ENCODE measurements at places on chromosomes 4 and X.

DNA sequence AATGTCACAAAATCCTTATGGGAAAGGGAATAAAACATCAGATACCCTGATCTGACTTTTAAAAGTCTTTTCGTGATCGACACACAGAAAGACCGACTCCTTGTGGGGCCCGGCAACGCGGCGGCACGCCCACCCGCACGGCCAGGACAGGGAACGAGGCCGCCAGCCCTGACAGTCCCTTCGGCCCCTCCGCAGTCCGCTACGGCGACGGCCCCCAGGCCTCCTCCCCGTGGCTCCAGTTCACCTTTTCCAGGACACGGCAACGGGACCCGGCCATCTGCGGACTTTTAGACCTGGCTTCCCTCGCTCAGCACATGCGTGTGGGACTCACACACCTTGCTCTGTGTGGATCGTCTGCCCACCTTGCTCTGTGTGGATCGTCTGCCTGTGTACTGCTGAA is 33.6 kb upstream of the GTPBP6 start:
- no peaks in the 10 kb centered on the region for H3K27me3 ChIP-seq
- H3K4me3 ChIP-seq, result no peak overlapping the region
- peaks cover 14% of the 10 kb centered on the region for H3K36me3 ChIP-seq
- H3K4me1 ChIP-seq, result peaks cover 15% of the 10 kb centered on the region

GRCh38 chr4:73619346-73619745 is 890 bp downstream of the RASSF6 start:
- no peak overlapping the region for H3K27ac ChIP-seq
- no peak overlapping the region for H3K4me3 ChIP-seq
- H3K27me3 ChIP-seq, result peaks cover 14% of the 10 kb centered on the region
- H3K36me3 ChIP-seq, result no peaks in the 10 kb centered on the region
- H3K4me1 ChIP-seq, result peaks cover 7% of the 10 kb centered on the region

- H3K36me3 ChIP-seq, result no peaks in the 10 kb centered on the region
- H3K27me3 ChIP-seq, result peaks cover 2% of the 10 kb centered on the region
- no peak for DNase-seq
- H3K4me1 ChIP-seq, result no peaks in the 10 kb centered on the region
- H3K27ac ChIP-seq, result no peak overlapping the region
Measured at GRCh38 chrX:57528670-57529255, 63.0 kb upstream of the ZXDB start.

DNA sequence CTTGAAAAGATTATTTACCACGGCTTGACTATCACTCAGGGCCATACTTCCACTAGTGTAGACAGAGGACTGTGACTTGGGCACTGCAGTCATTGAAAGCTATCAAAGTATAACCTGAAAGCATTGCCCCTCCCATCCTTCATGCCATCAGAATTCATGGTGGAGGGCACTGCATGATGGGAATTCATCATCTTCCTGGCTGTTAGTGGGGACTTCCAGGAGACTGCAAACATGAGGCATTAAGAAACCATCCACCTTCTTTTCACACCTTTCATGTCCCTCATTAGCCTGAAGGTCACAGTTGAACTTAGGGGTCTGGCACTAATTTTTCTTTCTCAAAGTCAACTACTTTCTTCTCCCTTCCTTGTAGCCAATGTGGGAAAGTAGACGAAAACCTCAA is 25.8 kb downstream of the VSIG4 start:
- H3K4me1 ChIP-seq, result peaks cover 77% of the 10 kb centered on the region
- DNase-seq, result no peak
- H3K4me3 ChIP-seq, result no peak overlapping the region
- H3K36me3 ChIP-seq, result peaks cover 11% of the 10 kb centered on the region
- H3K27ac ChIP-seq, result peak overlapping the region; percentile 89
- no peaks in the 10 kb centered on the region for H3K27me3 ChIP-seq

GRCh38 chrX:153953342-153953830 is 8.9 kb upstream of the RENBP start:
- peak overlapping the region; percentile 66 for H3K27ac ChIP-seq
- H3K27me3 ChIP-seq, result no peaks in the 10 kb centered on the region

DNA sequence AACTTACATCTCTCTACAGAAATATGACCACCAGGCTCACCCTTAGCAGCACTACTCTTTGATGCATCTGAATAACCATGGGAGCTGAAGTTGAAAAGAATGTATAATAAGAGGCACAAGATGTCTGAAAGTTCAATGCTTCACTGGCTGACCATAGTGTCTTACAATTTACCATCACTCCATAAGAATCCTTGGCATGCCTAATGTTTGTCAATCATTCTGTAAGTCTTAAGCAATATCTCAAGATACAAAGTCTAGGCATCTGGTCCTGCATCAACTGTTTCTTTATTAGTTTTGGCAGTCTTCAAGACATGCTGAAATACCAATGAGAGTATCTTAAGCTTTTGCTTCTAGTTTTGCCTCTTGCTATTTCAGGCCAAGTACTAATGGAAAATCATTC is 755.5 kb downstream of the STIM2 start:
- H3K4me3 ChIP-seq, result no peak overlapping the region
- H3K36me3 ChIP-seq, result no peaks in the 10 kb centered on the region
- no peaks in the 10 kb centered on the region for H3K27me3 ChIP-seq
- H3K27ac ChIP-seq, result no peak overlapping the region
- H3K4me1 ChIP-seq, result no peaks in the 10 kb centered on the region

- peak overlapping the region; percentile 83 for H3K4me3 ChIP-seq
- H3K36me3 ChIP-seq, result peaks cover 16% of the 10 kb centered on the region
- no peak for DNase-seq
- peaks cover 34% of the 10 kb centered on the region for H3K4me1 ChIP-seq
- peaks cover 18% of the 10 kb centered on the region for H3K27me3 ChIP-seq
Measured at GRCh38 chrX:153333266-153333665, 687 bp upstream of the ZNF275 start.

GRCh38 chr4:73711989-73712388 is 28.4 kb upstream of the CXCL8 start:
- DNase-seq, result no peak
- peaks cover 9% of the 10 kb centered on the region for H3K4me1 ChIP-seq
- H3K27me3 ChIP-seq, result no peaks in the 10 kb centered on the region
- H3K27ac ChIP-seq, result no peak overlapping the region
- peaks cover 2% of the 10 kb centered on the region for H3K36me3 ChIP-seq

GRCh38 chrX:115339441-115340025 is 50.0 kb downstream of the LUZP4 start:
- no peaks in the 10 kb centered on the region for H3K36me3 ChIP-seq
- no peak overlapping the region for H3K27ac ChIP-seq
- H3K27me3 ChIP-seq, result no peaks in the 10 kb centered on the region
- no peak for DNase-seq

GRCh38 chrX:80876877-80877276 is 67.2 kb upstream of the BRWD3 start:
- DNase-seq, result no peak
- H3K4me1 ChIP-seq, result no peaks in the 10 kb centered on the region
- no peak overlapping the region for H3K27ac ChIP-seq
- H3K4me3 ChIP-seq, result no peak overlapping the region

GRCh38 chr4:71361476-71361875 is 22.7 kb downstream of the SLC4A4 start:
- no peaks in the 10 kb centered on the region for H3K4me1 ChIP-seq
- no peak overlapping the region for H3K4me3 ChIP-seq
- H3K27ac ChIP-seq, result no peak overlapping the region
- no peaks in the 10 kb centered on the region for H3K36me3 ChIP-seq
- no peak for DNase-seq

GRCh38 chrX:63686878-63687714 is 97.9 kb downstream of the ARHGEF9 start:
- no peak for DNase-seq
- no peak overlapping the region for H3K4me3 ChIP-seq
- peaks cover 7% of the 10 kb centered on the region for H3K4me1 ChIP-seq
- peaks cover 47% of the 10 kb centered on the region for H3K36me3 ChIP-seq
- H3K27ac ChIP-seq, result no peak overlapping the region

DNA sequence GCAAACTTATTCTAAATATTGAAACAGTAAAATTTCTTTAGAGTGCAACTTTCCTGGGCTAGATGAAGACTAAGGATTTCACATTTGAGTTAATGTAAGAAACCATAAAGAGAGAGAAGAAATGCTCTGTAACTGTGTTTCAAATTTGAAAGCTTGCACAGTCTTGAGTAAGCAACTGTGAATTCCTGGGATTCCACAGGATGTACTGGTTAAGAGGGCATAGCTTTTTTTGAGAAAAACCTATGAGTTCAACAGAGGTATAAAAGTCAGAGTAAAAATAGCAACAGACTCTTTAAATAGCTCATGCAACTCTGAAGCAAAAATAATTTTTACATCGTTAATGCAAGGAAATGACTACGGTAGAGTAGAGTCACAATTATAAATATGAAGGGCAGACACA is 25.5 kb downstream of the ZNF330 start:
- H3K27me3 ChIP-seq, result peaks cover 2% of the 10 kb centered on the region
- H3K36me3 ChIP-seq, result peaks cover 11% of the 10 kb centered on the region
- H3K4me1 ChIP-seq, result peaks cover 32% of the 10 kb centered on the region
- peak overlapping the region; percentile 5 for H3K4me3 ChIP-seq
- peak overlapping the region; percentile 83 for H3K27ac ChIP-seq
- no peak for DNase-seq

- no peak overlapping the region for H3K4me3 ChIP-seq
- no peak for DNase-seq
- H3K4me1 ChIP-seq, result no peaks in the 10 kb centered on the region
- no peaks in the 10 kb centered on the region for H3K27me3 ChIP-seq
Measured at GRCh38 chr4:26803211-26803861, 57.3 kb upstream of the STIM2 start.

GRCh38 chr4:76758290-76758882 is 139.6 kb downstream of the SOWAHB start:
- DNase-seq, result no peak
- H3K27ac ChIP-seq, result no peak overlapping the region
- H3K27me3 ChIP-seq, result peaks cover 40% of the 10 kb centered on the region
- peaks cover 11% of the 10 kb centered on the region for H3K4me1 ChIP-seq

GRCh38 chr4:95155759-95156451 is 392.9 kb downstream of the UNC5C start:
- H3K4me3 ChIP-seq, result no peak overlapping the region
- H3K36me3 ChIP-seq, result no peaks in the 10 kb centered on the region
- peaks cover 11% of the 10 kb centered on the region for H3K4me1 ChIP-seq
- H3K27me3 ChIP-seq, result peaks cover 23% of the 10 kb centered on the region
- DNase-seq, result no peak

GRCh38 chr4:81471298-81471587 is 464 bp downstream of the RASGEF1B start:
- H3K27ac ChIP-seq, result peak overlapping the region; percentile 78
- peaks cover 2% of the 10 kb centered on the region for H3K27me3 ChIP-seq
- H3K4me1 ChIP-seq, result peaks cover 26% of the 10 kb centered on the region
- DNase-seq, result no peak
- peak overlapping the region; percentile 88 for H3K4me3 ChIP-seq

DNA sequence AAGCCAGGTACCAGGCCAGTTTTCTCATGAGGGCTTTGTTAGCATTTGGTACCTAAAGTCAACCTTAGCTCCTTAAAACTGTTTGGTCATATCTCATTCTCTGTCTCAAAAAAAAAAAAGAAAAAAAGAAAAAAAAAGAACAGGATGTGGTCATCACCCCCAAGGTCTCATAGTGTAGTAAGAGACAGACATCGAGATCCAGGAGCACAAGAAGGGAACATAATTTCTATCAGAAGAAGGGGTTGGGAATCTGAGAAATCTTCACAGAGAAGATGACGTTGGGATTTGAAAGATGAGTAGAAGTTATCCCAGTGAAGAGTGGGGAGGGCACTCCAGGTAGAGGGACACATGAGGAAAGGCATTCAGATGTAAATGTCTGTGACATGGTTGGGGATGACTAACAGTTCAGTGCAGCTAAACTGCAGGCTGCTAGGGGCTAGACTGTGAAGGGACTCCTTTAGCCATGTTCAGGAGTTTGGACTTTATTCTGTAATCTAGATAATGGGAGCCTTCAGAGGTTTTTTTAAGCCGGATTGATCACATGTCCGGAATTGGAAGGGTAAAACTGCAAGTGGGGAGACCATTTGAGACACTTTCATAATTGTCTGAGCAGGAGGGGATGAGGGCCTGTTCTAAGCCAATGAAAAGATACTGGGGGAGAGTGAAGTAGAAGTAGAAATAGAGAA is 26.9 kb upstream of the GJB1 start:
- DNase-seq, result peak; percentile 50
- peaks cover 17% of the 10 kb centered on the region for H3K36me3 ChIP-seq
- H3K4me1 ChIP-seq, result peaks cover 23% of the 10 kb centered on the region
- H3K4me3 ChIP-seq, result peak overlapping the region; percentile 89
- no peaks in the 10 kb centered on the region for H3K27me3 ChIP-seq

- no peaks in the 10 kb centered on the region for H3K27me3 ChIP-seq
- peaks cover 5% of the 10 kb centered on the region for H3K4me1 ChIP-seq
- no peak overlapping the region for H3K4me3 ChIP-seq
- no peak for DNase-seq
- no peak overlapping the region for H3K27ac ChIP-seq
- H3K36me3 ChIP-seq, result no peaks in the 10 kb centered on the region
Measured at GRCh38 chrX:22134681-22135080, 102.6 kb downstream of the PHEX start.

DNA sequence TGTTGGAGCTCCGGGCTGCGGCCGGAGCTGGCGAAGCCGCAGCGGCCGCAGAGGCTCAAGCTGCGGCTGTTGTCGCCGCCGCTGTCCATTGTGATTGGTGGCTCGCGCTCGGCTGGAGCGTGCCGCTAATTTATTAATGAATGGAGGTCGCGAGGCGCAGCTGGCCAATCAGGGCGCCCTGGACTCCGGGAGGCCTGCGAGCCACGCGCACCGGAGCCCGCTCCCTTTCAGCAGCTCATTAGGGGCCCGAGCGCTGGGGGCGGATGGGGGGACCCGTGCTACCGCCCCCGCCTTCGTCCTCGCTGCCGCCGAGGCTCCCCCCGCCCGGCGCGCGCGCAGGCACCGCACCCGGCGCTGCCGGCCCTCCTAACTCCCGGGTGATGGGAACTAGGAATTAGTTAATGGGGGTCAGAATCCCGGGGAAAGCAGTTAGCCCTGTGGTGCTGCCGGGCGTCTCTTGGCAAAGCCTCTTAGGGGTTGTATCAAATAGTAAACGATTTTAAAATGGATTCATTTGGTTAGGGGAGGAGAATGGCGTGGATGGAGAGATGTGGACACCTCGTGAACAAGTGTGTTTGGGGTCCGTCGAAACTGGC is 589 bp upstream of the NEUROG2 start:
- H3K27ac ChIP-seq, result no peak overlapping the region
- H3K27me3 ChIP-seq, result peaks cover 95% of the 10 kb centered on the region
- no peaks in the 10 kb centered on the region for H3K36me3 ChIP-seq
- H3K4me3 ChIP-seq, result peak overlapping the region; percentile 92
- peaks cover 58% of the 10 kb centered on the region for H3K4me1 ChIP-seq

GRCh38 chrX:84710611-84711010 is 208.4 kb upstream of the HDX start:
- no peaks in the 10 kb centered on the region for H3K36me3 ChIP-seq
- H3K4me1 ChIP-seq, result no peaks in the 10 kb centered on the region
- H3K4me3 ChIP-seq, result no peak overlapping the region

DNA sequence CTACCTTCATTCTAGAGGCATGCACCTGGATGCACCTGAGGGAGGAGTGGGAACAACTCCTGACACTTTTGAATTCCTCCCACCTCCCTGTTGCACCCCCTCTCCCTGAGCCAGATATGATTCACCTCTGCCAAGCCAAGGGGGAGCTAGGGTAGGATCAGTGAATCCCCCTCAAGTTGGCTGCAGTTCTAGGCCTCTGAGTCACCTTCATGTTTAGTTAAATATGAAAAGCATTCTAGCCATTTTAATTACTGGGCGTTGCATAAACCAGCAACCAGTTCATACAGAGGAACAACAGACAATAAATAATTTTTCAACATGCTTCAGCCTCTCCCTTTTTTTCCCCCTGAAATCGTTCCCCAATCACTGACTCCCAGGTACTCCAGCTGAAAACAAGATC is 1440.2 kb downstream of the ADGRL3 start:
- H3K36me3 ChIP-seq, result no peaks in the 10 kb centered on the region
- DNase-seq, result no peak
- no peak overlapping the region for H3K4me3 ChIP-seq
- H3K27ac ChIP-seq, result no peak overlapping the region
- no peaks in the 10 kb centered on the region for H3K4me1 ChIP-seq
